NCI-H146 (cell line): ENCODE measurements at places on chromosomes 3 and 15.

DNA sequence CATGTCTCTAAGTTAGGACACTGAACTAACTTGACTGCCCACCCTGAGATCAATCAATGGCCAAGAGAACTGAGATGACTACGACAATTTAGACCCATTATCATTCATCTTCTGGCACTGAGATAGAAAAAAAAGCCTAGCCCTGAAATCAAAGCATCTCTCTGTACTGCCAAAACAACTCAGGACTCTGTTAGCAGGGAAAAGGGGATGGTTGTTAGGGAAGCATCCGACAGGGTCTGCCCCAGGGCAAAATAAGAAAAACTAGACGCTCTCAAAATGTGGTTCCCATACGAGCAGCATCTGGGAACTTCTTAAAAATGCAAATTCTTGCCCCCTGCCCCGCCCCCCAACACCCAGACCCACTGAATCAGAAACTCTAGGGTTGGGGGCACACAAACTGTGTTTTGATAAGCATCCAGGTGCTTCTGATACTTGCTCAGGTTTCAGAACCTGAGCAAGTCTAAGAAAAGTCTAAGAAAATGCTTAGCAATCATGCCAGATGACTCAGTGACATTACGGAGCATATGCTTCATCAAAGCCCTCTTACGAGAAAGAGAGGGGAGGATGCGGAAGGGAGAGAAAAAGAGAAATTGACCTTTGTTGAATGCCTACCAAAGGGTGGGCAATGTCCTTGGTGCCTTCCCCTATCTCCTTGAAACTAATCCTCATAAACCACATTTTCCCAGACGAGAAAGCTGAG is 172.8 kb upstream of the HES1 start:
- DNase-seq, result no peak

- DNase-seq, result no peak
Measured at GRCh38 chr15:73225358-73226015, 143.3 kb downstream of the HCN4 start.

DNA sequence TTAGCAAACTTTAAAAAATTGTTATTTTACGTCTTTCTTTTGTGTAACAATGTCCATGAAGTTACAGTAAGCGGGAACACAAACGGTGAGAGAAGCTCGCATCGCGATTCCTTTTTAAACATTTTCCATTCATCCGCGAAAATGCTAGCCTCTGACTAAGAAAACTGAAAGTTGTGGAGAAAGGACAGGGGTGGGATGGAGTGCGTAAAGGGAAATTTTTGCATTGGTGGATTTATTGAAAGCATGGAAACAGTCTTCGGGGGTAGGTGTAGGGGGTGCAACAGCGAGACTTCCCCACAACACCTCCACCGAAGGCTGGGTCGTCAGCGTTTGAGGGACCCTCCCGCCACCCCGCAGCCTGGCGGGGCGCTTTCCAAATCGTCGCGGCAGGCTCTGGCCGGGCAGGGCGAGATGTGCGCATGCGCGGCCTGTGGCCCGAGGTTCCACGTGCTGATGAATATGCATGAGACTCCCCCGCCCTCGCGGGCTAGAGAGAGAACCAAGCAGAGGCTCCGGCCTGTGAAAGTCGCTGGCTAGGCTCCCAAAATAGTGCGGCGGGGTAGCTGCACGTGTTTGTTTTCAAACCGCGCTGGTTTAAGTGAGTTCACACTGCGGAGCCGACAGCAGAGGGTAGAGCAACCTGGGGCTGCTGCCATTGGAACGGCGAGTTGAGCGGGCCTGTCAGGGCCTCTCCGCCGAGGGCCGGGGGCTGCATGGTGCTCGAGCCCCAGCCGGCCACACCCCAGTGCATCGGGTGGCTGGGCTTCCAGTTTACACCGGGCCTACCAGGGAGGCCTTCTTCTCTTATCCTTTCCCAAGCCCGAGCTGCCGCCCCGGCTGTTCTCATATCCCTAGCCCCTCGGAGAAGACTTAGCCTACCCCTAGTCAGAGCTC is 9.9 kb downstream of the ZIC1 start:
- DNase-seq, result no peak

- DNase-seq, result no peak
Measured at GRCh38 chr3:125433611-125434041, 58.5 kb upstream of the ZNF148 start.

- no peak for DNase-seq
Measured at GRCh38 chr15:69847625-69848024, 250.1 kb downstream of the TLE3 start.

GRCh38 chr15:69797051-69797595 is 300.6 kb downstream of the TLE3 start:
- DNase-seq, result no peak

- DNase-seq, result no peak
Measured at GRCh38 chr3:126412841-126413692, 18.4 kb downstream of the CFAP100 start.

DNA sequence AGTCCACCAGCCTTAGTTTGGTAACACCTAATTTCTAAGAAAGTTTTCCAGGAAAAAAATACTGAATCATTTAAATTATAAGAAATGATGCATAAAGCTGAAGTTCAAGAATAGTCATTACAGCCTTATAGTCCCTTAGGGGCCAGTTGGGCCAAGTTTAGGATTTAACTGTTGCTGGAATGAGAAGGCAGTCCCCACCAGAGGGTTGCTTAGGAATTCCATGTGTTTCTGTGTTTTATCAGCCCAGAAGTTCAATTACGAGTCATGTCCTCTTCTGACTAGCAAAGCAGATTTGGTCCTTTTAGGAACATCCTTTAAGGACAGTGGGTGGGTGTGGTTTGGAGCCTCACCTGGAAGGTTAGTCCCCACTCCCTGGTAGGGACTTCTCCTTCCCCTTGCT is 57.0 kb upstream of the NR2E3 start:
- no peak for DNase-seq

GRCh38 chr3:42254566-42254965 is 11.4 kb downstream of the CCK start:
- DNase-seq, result no peak

- DNase-seq, result no peak
Measured at GRCh38 chr3:35635407-35635806, 3.9 kb upstream of the ARPP21 start.

DNA sequence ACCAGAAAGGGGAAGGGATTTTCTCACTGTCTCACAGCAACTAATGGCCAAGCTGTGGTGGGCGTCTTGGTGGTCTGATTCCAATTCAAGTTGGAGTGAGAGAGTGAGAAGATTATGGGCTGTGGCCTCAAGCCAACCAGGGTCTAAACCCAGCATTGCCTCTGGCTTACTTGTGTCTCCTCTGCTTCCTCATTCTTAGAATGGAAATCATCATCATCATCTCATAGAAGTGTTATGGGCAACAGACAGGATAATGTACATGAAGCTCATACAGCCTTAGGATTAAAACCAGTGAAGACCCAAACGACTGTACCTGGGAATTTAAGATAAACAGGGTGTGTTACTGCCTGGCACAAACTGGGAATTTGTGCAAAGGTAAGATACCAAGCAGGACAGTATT is 29.1 kb upstream of the IREB2 start:
- DNase-seq, result no peak

- DNase-seq, result peak; percentile 41
Measured at GRCh38 chr3:139940622-139941021, 5.6 kb downstream of the CLSTN2 start.

DNA sequence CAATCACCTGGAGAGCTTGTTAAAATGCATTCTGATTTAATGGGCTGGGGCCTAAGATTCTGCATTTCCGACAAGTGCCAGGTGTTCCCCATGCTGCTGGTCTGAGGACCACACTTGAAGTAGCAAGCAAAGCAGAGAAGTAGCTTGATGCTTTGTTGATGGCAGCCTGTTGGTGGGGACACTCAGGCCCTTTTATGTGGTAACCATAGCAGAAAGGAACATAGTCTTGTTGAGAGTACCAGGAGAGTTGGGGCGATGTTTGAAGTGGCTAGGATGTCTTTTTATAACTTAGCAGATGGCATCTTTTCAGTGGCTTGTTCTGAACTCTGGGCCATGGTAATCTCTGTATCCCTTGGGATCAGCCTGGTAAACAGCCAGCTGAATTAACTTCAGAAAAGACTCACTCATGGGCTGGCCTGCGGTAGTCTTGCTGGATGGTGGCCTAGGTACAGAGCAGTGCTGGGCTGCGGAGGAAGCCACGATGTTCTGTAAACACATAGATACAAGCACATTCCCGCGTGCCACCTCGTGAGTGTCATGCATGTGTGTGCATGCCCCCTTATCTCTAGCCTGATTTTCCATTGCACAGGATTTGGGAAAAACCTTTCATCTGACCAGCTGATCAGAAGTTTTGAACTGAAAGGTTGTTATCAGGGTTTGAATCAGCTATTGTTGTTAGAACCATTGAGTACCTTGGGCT is 292.4 kb upstream of the LRRFIP2 start:
- DNase-seq, result no peak

GRCh38 chr3:176950743-176951142 is 246.5 kb downstream of the TBL1XR1 start:
- DNase-seq, result no peak

DNA sequence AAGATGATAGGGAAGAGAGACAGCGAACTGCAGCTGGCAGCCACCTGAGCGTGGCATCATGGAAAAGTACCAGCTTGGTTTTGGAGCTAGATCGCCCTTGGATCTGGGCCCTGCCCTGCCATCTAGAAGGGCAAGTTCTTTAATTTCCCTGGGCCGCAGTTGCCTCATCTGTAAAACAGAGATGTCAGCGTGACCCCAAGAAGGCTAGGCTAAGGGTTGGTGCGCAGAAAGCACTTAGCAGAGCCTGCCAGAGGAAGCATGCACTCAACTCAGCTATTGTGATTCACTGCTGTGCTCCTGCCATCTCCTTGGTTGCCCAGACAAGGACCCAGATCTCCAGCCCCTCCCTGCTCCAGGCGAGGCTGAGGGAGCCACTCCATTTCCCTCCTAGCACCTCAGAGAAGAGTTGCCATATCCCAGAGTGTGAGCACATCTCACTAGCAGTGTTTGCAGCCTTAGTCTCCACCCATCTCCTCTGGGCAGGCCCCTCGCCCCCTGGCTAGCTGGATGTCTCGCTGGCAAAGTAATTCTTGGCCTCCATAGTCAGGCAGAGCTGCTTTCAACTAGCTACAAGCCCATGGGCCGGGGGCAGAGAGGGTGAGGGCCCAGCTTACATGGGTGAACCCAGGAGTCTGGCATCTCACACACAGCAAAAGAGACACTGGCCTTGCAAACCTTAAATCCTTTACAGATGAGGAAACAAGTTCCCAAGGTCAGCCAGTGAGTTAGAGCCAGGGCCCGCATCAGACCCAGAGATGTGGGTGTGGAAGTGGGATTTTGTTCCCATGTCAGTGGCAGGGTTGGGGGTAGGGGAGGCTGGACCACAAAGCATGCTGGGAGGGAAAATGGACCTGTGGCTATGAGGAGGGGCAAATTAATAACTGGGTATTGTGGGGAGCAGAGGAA is 280.7 kb upstream of the TLE3 start:
- no peak for DNase-seq
